ENCODE measurements at places on chromosomes 2 and 18.

DNA sequence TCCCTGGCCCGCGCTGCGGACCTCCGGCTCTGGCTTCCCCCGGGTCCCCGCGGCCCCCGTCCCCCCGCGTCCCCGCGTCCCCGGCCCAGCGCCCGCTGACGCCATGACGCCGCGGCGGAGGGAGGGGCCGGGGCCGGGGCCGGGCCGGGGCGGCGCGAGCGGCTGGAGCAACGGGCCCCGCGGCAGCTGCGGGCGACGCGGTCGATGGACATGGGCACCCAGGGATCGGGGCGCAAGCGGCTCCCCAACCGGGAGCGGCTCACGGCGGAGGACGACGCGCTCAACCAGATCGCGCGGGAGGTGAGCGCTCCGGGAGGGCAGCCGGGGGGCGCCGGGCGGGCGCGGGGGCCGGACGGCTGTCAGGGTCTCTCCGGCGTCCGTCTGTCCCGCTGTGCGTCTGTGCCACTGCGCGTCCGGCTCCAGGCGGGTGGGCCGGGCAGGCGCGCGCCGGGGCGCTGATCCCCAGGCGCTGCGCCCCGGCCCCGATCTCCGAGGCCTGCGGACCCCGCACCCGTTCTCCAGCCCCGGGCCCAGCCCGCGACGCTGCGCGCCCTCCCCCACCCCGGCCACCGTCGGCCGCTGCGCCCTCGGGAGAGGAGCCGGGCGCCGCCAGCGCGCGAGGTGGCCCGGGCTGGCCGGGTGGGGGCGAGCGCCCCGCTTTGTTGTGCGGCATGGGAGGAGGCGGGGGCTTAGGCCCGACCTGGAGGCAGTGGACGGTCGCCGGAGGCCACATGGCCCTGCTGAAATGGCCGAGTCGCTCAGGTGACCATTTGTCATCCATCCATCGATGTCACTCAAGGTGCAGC lies at the start of gene LRRFIP1:
Gene LRRFIP1, plus strand, starts transcription at position 147 of the 806 bp plus-strand sequence. Its CDS starts 58 bp downstream, at position 205.
- DNase-seq: no peak

GRCh38 chr2:105298017-105298416 lies 31.5 kb downstream of the TGFBRAP1 start:
- no peak for DNase-seq

DNA sequence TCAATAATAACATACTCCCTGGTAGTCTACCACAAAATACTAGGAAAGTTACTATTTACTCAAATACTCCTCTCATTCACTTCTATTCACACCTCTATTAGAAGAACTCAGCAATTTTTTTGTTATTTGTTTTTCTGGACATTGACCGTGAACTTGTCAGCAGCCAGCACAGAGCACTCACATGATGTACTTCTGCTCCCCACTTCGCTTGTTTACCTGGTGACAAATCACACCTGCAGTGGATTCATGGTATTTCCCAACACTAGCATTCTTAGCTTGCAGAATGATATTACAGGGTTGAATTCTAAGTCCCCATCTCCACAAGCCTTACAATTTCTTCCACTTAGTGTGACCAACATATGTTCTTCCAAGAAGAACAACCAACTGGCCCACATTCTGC lies 238.2 kb downstream of the SATB2 start:
- no peak for DNase-seq

DNA sequence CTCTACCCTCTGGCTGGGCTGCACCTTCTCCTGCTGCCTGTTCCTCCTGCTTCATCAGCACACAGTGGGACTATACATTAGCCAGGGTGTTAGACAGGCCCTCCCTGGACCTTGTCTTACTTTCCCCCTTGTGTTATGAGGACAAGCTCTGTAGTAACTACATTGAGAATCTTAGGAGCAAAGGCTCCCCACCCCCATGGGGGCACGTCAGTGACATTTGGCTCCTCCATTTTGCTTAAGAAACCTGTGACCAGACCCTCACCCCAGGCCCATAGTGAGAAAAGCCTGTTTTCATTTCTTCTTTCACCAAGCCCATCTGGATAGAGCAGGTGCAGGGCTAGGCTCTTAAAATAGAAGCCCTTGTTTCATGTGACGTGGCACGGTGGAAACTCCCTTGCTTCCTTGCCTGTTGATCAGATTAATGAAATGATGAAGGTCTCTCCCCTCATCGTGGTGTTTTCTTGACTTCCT lies 146.7 kb downstream of the RPIA start:
- DNase-seq: no peak

DNA sequence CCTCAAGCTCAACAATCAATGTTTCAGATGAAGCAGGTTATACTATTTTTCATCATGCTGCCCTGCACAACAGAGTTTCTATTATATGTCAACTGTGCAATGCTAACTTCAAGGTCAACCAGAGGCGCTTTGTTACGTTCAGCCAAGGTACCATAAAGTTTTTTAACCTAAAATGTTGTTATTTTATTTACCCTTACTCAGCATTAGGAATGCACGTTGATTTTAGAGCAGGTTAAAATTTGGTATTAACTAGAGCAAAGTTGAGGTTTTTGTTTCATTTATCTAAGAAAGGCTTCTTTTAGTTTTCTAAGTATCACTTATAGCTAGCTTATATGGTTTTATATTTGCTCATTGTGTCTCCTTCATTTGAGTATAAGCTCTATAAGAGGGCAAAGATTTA lies 21.8 kb downstream of the ANKAR start:
- no peak for DNase-seq

GRCh38 chr2:80545420-80546210 lies 241.1 kb upstream of the LRRTM1 start:
- DNase-seq: no peak

DNA sequence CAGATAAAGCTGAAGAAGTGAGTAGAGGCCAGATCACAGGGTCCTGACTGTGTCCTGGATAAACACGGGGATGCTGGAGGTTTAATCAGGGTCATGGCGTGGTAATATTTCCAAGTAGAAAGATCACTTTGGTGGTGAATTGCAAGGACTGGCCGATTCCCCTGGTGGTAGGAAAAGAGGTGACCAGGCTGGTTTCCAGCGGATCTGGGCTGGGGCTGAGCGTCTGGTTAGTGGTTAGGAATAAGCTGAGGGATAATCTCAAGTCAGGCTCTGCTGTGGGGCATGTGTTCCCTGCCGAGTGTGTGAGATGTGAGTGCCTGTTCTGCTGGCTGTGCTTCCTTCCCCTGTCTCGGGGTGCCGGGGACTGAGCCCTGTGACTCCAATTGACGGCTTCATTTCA lies 484.0 kb downstream of the TSN start:
- DNase-seq: no peak

- DNase-seq: no peak
Observed at GRCh38 chr18:60656553-60656952, 284.0 kb upstream of the MC4R start.

- DNase-seq: no peak
Observed at GRCh38 chr2:120619579-120619978, 116.1 kb upstream of the GLI2 start.

DNA sequence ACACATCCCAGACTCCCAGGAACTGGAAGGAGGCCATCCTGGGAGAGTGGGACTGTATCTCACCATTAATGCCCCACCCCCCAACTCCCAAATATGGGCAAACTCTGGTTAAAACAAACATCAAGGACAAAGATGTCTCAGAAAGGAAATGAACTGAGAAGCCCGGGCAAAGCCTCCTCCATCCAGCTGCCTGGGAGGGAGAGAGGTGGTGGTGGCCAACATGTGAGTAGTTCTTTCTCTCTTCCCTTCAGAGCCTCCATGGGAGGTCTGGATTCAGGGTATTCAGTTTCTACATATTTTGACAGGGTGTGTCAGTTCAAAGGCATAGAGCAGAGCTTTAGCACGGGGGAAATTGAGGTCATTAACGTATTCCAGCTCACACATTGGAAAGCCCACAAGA lies 57.5 kb downstream of the CXCR4 start:
- DNase-seq: no peak

DNA sequence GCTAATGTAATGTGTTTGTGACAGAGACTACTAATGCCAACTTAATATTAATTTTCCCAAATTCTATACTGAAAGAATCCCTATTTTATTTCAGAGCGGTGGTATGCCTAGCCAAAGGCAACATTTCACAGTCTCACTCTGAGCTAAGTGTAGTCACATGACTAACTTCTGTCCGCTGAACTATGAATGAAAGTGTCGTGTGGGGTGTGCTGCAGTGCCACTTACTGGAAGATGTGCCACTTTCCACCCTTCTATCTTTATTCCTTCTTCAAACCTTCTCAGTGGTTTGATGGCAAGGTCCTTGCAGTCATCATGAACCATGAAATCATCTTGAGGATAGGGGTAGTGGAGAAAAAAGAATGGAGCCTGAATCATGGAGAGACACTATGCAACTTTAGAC lies 47.3 kb upstream of the C1D start:
- no peak for DNase-seq

DNA sequence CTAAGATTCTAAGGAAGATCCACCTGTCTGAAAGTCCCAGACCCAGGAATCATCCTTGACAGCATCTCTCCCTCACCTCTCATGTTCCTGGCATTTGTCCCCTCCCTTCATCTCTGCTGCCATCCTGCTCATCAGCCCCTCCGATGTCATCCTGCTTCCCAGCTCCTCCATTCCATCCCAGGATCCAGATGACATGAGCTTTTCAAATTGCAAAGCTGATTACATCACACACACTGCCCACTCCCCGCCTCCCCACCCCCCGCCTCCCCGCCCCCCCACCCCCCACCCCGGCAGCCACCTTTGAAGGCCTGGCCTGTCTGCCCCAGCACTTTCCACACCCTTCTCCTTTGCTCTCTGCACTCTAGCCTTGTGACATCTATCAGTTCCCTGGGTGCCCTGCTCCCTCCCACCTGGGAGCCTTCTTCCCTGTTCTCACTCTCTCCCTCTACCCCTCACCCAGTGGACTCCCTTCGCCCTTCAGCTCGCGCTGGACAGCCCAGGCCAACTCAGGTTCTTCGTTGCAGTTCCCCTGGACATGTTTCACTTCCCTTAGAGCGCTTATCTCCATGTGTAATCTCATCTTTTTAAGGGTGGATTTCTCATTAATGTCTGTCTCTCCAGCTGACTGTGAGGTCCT lies 61.6 kb downstream of the DNMT3A start:
- DNase-seq: no peak

DNA sequence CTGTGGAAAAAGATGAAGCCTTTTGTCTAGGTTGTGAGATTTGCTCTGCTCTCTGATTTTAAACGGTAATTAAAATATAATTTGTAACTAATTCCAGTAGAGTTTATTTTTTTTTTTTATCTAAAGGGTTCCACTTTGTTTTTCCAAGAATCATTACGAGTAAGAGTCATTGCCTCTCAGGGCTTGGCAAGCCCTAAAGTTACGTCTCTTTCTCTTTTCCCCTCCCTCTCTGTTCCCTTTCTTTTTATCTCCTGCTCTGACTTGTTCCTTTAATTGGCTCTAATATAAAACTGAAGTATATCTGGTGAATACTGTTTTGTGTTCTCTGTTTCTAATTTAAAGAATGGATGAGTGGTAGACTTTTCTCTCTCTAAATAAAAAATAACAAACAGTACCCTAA lies 75.8 kb downstream of the CALCRL start:
- DNase-seq: no peak

- no peak for DNase-seq
Observed at GRCh38 chr2:113838744-113839444, 51.0 kb upstream of the ACTR3 start.

DNA sequence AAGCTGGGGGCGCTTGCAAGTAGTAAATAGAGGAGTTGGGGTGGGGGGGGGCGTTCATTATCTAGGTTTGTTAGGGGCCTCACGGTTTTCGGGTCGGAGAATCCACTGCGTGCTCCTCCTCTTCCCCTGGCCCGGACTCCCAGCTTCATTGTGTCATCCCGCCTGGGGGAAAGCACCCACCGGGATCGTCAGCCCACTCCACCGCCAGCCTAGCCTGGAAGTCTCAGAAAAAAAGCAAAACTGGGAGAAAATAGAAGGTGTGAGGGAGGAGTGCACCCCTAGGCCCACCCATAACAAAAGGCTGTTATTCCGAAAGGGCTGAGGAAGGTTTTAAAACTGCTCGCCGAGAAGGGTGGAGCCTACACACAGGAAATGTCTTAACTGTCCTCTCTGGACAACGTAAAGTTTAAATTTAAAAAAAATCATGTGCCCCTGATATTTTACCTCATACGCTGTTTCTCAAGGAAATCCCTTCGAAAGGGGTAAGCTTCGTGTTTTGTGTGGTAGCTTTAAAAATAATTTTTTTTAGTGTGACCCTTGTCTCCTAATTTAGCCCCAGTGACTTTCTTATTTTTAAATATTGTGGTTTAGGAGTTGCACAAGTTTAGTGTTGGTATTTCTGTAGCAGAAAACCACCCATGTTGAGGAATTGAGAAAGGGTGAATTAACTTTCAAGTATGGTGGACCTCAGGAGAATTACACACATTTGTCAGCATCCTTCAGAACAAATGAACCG lies 104.2 kb downstream of the SPTBN1 start:
- DNase-seq: no peak

GRCh38 chr2:235827585-235827992 lies 333.7 kb downstream of the AGAP1 start:
- DNase-seq: no peak

DNA sequence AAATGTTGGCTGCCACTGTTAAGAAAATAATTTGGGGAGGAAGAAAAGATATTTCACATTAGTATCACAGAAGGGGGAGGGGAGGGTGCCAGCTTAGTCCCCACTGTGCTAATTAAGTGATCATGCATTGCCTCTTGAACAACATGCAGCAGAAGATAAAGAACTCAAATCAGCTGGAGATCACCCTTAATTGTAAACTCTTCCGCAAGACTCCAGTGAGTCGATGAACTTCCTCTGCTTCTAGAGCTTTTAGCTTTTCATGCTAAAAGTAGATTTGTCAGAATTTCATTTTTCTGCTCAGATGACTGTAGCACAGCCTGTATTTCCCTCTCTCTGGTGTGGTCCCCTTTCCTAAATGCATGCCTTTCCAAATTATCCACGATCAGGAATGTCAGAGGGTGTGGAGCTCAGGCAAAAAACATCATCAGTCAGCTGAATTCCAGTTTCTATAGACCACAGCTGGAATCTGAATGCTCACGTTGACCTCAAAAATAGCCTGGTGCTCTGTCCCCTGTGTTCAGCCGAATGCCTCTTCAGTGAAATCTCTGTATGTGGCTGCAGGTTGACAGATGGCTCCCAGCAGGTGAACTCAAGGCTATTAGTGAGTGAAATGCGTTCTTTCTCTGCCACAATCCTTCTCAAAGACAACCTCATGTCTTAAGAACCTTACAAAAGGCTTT lies 156.8 kb upstream of the UNC80 start:
- DNase-seq: no peak

GRCh38 chr2:185246717-185247116 lies 491.9 kb upstream of the FSIP2 start:
- no peak for DNase-seq

GRCh38 chr2:164066095-164066494 lies 330.3 kb upstream of the FIGN start:
- no peak for DNase-seq

- DNase-seq: no peak
Observed at GRCh38 chr18:55477860-55478581, 110.0 kb downstream of the TCF4 start.

- no peak for DNase-seq
Observed at GRCh38 chr2:169877398-169877797, 50.1 kb downstream of the UBR3 start.

- no peak for DNase-seq
Observed at GRCh38 chr2:64626963-64627760, 26.6 kb downstream of the SERTAD2 start.
